ENCODE measurements at places on chromosomes 6 and 20.

GRCh38 chr6:6277413-6277812, 43.0 kb downstream of the F13A1 start:
- no peak for DNase-seq

DNA sequence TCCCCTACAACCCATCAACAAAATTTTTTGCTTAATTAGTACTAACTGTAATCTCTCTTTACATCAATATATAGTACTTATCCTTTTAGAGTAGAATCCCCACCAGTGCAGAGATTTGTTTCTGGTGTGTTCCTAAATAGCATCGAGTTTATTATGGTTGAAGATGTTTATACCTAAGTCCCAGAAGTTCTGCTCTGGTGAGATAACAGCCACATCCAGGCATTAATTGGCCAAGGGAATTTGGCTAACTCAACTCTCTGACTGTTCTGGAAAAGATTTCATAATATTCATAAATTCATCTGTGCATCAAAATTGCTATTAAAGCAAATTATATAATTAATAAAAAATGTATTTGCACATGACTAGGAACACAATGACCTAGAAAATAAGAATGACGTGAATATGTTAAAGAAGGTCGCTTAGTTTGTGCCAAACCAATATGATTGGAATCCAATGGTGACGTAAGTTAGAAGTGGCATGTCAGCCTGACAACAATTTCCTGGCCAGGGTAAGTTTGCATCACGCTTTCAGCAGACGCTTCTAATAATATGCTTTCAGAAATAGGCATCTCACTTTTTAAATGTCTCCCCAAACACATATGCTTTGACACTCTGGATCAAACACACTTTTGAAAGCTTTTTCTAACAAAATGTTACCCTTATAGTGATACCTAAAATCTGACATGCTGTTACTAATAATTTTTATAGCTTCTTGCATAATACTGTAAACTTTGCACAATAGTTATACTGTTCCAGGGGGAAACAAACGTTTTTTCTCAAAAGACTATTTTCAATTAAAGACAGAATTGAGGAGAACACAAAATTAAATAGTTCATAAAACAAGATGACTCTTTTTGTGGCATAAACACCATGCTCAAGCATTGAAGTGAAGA, 236.7 kb downstream of the TENT5A start:
- DNase-seq = no peak

- DNase-seq = no peak
Measured at GRCh38 chr20:39698752-39699151, 736.6 kb downstream of the DHX35 start.

DNA sequence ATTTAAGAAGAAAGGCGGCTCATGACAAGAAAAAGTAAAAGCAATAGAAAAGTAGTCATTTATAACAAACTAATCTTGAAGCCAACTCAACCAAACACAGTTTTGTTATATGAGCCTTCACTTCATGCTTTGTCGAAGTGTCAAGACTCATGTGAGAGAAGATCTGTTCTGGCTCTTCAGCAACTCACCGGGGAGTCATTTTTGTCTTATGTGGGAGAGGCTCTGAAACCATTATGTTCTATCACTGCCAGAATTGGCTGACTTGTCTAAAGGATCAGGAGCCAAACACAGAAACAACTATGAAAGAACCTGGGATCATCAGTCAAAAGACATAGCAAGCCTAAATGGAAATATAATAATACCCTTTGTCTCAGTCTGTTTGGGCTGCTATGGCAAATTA, 105.2 kb downstream of the CDK19 start:
- no peak for DNase-seq

DNA sequence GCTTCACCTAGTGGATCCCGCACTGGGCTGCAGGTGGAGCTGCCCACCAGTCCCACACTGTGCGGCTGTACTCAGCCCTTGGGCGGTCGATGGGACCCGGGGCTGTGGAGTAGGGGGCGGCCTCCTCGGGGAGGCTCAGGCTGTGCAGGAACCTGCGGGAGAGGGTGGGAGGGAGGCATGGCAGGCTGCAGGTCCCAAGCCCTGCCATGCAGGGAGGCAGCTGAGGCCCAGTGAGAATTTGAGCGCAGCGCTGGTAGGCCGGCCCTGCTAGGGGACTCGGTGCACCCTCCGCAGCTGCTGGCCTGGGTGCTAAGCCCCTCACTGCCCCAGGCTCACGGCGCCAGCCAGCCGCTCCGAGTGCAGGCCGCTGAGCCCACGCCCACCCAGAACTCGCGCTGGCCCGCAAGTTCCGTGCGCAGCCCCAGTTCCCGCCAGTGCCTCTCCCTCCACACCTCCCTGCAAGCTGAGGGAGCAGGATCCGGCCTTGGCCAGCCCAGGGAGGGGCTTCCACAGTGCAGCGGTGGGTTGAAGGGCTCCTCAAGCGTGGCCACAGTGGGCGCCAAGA, 1407.6 kb downstream of the EPHA7 start:
- DNase-seq = no peak

GRCh38 chr6:133645966-133646740, 242.8 kb upstream of the TCF21 start:
- DNase-seq = no peak

- DNase-seq = no peak
Measured at GRCh38 chr6:166877906-166878305, 78.4 kb downstream of the RNASET2 start.

DNA sequence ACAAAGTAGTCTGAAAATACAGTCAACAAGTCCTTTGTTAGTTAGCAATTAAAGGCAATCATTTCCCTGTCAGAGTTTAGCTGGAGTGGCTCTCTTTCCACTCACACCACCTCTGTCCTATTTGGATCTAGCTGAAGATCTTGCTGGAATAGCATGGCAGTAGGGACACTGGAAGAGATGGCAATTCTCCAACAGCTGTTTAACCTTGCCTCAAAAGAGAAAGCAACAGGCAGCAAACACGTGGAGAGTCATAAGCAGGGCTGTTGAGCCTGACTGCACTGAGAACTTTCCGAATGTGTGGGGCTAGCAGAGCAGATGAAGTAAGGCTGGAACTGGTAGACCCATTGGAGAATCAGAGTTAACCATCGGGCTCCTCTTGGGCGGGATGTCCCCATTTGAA, 38.0 kb upstream of the PRSS35 start:
- no peak for DNase-seq

- DNase-seq = no peak
Measured at GRCh38 chr6:168923171-168923570, 330.5 kb downstream of the THBS2 start.

DNA sequence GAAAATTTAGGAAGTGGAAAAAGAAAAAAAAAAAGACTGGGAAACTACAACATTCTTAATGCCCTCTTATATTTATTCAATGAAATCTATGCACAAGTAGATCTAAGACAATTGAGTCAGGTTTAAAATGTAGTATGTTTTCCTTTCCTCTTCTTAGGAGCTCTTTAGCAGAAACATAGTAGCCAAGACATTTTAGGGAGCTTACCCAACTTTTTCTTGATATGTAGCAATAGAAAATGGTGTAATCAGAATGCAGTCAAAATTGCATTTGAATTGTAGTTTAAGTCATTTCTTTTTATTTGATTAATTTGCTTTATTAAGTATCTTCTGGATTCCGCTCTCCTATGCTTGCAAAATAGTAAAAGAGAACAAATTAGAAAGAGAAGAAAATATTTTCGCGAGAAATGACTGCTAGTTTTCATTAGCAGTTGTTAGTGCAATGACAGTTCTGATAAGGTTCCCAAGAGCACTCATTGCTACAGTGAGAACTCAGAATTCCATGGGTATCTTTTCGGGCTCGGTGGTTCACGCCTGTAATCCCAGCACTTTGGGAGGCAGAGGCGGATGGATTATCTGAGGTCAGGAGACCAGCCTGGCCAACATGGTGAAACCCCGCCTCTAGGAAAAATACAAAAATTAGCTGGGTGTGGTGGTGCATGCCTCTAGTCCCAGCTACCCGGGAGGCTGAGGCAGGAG, 52.2 kb downstream of the JARID2 start:
- DNase-seq = no peak

DNA sequence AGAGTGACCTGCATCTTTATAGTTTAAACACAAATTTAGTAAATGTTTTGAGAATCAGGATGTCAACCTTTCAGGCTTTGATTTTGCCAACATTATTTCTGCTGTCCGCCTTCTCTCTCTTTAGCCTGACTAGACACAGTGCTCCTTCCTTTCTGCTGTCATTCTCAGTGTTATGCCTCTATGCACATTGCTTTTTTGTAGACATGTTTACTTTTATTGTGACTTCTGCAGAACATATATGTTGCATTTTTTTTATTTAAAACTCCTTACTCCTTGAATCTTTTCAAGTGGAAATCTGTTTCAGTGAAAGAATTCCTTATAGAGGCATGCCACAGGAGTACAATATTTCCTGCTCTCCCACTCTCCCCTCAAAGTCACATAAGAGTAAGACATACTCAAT, 64.2 kb downstream of the LAMA4 start:
- no peak for DNase-seq

DNA sequence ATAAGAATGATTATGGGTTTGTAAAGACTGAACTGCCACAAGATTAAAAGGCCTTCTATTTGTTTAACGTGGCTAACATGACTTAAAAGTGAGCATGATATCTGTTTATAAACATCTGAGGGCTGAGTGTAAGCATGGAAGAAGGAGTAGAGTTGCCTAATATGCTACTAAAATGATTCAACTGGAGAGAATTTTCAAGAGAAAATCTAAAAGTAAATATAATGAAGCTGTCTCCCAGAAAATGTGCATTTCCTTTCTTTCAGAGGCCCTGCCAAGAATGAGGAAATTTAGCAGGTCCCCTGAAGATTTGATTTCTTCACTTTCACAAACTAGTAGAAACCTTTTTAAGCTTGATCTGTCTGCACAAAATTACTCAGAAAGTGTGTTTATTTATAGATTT, 4.2 kb upstream of the EYA4 start:
- DNase-seq = no peak

DNA sequence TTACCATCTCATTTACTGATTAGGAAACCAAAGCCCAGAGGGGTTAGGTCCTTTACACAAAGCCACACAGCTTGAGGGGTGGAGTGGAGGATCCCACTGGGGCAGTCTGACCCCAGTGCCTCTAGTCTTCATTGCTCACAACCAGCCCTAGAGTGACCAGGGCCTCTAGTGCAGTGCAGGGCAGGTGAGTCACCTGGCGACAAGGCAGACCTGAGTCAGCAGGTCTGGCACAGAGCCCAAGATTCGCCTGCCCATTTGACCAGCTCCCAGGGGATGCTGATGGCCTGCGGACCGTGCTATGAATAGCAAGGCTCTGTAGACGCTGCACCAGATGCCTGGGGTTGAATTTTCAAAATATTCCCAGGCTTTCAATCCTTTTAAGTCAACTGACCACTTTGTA, 29.9 kb downstream of the CDH26 start:
- DNase-seq = no peak

DNA sequence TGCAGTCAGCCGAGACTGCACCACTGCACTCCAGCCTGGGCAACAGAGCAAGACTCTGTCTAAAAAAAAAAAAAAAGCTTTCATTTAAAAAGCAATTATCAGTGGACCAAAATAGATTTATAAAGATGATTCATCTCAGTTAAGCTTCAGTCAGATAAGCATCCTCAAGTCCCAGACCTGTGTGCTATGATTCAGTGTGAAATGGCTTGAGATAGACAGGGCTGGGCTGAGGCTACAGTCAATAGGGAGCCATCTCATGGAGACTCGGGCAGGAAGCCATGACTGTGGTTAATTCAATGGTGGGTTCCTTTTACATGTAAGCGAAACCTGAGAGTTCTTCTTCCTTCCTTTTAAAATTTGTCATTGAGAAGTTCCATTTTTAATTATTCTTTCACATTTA, 276.0 kb downstream of the TFAP2A start:
- DNase-seq = no peak

- no peak for DNase-seq
Measured at GRCh38 chr6:130129762-130130246, 92.9 kb downstream of the SAMD3 start.

- no peak for DNase-seq
Measured at GRCh38 chr6:74768120-74768519, 437.7 kb downstream of the COL12A1 start.

GRCh38 chr6:16832721-16833120, 71.5 kb upstream of the ATXN1 start:
- DNase-seq = no peak

GRCh38 chr20:57707320-57707719, 2.5 kb downstream of the PMEPA1 start:
- no peak for DNase-seq

GRCh38 chr6:30570740-30571074, 535 bp upstream of the ABCF1 start:
- no peak for DNase-seq

DNA sequence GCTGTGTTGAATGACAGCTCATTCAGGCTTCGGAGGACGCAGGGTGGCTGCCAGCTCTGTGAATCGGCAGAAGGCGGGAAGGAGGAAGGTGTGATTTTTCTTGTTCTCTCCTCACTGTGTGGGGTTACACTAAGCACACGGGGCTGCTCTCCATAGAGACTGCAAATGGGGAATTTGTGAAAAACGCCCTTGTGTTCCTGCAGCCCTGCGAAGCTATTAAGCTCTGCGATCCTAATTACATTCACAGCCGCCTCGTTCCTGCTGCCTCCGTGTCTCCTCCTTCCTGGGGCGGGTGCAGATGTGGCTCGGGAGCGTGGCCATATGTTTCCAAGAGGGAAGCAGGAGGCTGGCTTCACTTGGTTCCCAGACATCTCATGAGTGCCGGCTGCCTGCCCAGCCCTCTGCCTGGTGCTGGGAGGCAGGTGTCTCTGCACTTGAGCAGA, 124.0 kb downstream of the TOX2 start:
- peak; percentile 53 for DNase-seq

DNA sequence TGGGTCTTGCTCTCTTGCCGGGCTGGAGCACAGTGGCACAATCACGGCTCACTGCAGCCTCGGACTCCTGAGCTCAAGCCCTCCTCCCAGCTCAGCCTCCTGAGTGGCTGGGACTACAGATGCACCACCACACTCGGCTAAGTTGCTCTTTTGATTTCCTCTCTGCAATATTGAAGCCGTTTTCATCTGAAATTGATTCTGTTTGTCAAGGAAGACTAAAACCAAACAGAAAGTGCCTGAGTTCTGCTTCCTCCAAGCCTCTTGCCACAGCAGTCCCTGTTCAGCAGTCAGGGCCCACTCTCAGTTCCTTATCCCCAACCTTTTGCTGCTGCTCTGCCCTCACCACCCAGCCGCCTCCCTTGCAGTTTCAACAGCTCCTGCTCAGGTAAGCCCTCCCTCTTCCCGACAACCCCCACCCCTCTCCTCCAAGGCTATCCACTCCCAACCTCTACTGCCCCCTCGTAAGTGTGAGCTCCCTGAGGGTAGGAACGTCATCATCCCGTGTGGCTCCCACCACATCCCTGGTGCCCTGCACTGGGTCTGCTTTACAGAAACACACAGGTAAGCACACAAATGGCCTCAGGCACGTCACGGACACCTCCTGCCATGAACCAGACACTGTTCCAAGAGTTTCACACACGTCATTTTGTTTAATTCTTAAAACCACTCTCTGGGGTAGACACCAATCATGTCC, 70.7 kb upstream of the TAB2 start:
- no peak for DNase-seq
